ENCODE measurements at places on chromosomes 2 and 18.

DNA sequence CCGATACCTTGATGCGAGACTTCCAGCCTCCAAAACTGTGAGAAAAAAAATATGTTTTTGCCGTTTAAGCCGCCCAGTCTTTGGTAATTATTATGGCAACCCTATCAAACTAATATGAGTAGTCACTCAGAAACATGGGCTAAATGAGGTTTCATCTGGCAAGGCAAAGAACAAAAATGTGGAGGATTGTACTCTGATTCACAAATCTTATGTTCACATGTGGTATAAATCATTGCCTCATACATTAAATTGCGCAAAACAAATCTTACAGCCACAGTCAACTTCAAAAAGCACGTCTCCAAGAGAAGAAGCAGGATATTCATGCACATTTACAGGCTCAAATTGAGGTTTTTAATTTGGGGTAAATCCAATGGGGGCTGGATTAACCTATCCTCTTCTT lies 1435.4 kb upstream of the LRRTM1 start:
- DNase-seq = no peak

- DNase-seq = peak; percentile 24
Measured at GRCh38 chr2:206856513-206856912, 82.8 kb upstream of the CPO start.

DNA sequence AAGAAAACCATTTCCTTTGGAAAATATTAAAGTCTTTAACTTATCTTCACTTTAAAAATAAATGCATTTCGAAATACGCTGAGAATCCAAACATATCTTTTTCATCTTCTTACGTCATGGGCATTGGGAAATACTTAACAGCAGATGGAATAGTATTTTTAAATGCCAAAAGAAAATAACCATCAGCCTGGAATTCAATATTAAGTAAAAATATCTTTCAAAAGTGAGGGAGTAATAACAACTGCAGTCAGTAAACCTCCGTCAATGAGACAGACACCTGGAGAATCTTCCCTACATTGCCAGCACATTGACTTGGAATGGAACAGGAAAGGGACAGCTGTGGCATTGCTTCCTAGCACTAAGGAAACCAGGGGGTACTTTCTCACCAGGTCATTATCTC lies 290.4 kb upstream of the TNP1 start:
- peak; percentile 83 for DNase-seq

DNA sequence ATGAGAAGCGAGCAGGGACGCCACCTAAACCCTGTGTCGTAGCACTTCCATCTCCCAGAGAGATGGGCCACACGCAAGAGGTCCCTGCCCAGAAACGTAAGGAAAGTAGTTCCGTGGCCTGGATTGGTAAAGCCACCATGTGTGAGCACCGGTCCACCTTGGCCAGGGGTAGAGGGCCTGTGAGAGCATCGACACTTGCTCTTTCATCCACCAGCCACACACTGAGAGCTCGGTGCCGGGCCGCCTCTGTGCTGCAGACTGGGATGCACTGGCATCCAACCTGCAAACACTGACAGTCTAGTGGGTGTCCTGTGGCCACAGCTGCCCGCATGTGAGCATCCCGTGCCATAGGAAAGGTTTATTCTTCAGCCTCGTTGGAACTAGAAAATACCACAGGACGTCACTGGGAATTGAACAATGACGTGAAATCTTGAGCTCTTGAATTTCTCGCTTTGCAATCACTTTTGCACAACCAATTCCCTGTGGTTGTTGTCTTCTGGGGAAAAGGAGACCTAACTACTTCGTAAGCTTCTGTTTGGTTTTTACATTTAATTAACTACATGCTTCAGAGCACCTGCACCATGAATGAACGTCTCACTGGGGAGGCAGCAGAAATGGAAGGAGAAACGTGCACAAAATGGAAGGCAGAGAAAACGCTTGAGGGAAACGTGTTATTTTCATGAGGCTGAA lies 212.0 kb upstream of the RAB6C start:
- DNase-seq = no peak

DNA sequence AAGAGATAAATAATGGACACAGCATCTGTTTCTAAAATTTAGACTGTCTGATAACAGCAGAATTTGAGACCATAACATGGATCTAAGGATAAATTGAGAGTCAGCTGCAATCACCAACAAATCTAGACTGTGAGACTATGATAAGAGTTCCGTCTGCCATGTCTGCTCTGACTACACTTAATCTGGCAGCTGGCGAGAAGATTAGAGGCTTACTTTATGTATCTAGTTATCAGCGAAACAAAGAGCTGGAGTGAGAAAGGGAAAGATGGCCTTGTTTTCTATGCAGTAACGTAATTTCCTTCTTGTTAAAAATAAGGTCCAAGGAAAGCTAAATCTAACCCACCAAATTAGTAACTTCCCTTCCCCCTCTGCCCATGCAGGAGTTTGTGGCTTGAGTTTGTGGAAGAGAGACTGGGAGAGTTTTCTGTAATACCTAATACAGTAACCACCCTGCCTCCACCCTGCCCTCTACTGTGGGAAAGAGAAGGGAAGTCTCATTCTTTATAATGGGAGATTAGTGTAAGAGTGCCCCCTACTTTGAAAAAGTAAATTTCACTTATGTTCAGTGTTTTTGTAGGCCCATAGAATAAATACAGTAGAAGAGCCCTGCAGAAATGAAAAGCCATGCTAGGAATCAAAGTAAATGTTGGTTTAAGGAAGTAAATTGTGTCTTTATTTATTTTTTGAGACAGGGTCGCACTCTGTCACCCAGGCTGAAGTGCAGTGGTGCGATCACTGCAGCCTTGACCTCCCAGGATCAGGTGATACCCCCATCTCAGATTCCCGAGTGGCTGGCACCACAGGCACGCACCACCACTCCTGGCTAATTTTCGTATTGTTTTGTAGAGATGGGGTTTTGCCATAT lies 27.5 kb downstream of the EML4 start:
- peak; percentile 7 for DNase-seq

- peak; percentile 80 for DNase-seq
Measured at GRCh38 chr2:152646775-152647174, 70.5 kb downstream of the PRPF40A start.

DNA sequence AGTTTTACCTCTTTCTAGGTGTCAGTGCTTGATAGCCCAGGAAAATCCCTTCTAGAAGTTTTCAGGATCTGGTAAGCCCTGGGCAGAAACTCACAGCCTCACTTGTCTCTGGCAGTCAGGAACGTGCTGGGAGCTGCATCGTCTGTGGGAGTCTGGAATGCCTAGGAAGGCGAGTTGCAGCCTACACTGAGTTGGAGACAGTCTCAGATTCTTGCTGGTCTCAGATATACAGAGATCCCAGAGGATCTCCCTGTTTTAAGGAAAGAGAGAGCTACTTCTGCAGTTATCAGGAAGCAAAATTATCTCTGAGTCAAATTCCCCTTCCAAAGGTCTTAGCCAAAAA lies 104.4 kb upstream of the CDC42EP3 start:
- DNase-seq = peak; percentile 54

- DNase-seq = peak; percentile 68
Measured at GRCh38 chr2:39913648-39914461, 134.8 kb upstream of the THUMPD2 start.

DNA sequence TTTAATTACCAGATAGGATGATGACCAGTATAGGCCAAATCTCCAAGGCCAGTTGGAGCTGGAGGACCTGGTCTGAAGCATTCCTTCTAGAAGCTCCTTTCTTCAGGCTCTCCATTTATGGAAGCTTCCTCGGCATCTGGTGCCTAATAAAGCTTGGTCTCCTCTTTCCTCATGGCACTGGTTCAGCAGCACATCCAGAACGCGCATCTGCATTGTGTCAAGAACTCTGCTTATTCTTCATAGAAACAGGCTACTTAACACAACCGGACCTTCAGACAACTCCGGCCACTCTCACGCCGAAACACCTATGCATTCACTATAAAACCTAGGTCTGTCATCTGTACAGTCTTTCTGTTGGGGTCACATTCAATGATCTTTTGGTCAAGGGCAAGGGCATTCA lies 99.8 kb downstream of the COL6A3 start:
- no peak for DNase-seq

- DNase-seq = no peak
Measured at GRCh38 chr2:200968162-200968561, 4.7 kb upstream of the ORC2 start.

- DNase-seq = peak; percentile 85
Measured at GRCh38 chr2:121197369-121198091, 87.5 kb downstream of the TFCP2L1 start.

- DNase-seq = peak; percentile 79
Measured at GRCh38 chr2:188788621-188789020, 185.6 kb upstream of the COL3A1 start.

DNA sequence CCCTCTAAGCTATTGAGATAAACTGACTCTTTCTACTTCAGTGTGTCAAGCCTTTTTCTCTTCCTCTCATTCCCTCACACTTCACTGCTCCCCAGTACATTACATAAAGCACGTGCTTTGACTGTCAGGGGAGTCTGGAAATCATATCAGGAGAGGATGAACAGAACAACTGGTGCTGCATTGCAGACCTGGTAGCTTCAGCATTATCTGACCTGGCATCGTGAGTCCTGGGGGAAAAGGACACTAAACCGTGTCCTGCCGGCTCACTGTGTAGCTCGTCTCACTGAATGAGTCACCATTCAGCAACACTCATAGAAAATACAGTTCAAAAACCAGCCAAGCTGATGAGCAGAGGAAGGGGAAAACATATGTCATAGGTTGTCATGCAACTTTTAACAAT lies 108.5 kb upstream of the UNC80 start:
- DNase-seq = no peak

- no peak for DNase-seq
Measured at GRCh38 chr18:79657342-79657996, 22.1 kb upstream of the CTDP1 start.

DNA sequence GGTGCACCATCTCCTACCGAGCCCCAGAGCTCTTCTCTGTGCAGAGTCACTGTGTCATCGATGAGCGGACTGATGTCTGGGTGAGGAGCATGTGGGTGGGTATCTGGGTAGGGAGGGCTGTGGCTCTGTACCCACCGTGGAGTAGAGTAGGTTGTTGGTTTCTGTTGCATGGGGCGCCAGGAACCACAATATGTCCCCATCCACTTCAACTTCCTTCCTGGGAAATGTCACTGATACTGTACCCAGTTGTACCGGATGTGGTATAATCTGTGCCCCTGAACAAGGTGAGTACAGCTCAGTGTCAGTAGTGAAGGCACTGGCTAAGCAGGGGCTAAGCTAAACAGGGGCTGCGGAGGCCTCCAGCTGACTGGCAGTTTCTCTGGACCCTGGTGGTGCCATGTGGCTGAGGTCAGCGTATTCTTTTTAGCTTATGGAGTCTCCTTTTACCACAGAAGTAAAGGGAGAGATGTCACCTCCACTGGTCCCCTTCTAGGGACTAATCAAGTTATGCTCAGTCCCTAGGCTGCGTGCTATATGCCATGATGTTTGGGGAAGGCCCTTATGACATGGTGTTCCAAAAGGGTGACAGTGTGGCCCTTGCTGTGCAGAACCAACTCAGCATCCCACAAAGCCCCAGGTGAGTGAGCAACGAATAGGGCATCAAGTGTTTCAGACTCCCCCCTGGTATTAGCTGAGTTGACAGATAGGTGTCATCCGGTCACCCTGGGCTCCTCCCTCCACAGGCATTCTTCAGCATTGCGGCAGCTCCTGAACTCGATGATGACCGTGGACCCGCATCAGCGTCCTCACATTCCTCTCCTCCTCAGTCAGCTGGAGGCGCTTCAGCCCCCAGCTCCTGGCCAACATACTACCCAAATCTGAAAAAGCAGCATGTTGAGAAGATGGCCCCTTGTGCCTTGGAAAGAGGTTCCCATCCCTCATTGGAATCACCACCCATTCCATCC lies 2.7 kb downstream of the STK16 start:
- DNase-seq = no peak

DNA sequence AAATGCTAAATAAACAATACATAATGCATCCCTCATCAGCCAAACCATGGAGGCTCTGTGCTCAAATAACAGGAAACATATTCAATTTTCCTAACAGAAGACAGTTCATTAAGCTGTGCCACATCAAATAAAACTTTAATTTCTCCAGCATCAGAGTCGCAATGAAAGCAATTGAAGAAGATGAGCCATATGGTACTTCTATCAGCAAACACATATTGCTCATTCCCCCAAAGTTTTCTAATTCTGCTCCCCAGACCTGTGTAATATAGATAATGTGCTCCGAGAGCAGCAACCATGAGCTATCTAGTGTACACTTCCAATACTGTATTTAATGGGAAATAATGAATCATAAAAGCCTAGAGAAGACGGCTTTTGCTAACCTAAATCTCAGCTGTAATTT lies 263.2 kb downstream of the MEIS1 start:
- DNase-seq = no peak

GRCh38 chr2:162058973-162059668 lies 14.9 kb downstream of the DPP4 start:
- DNase-seq = no peak

DNA sequence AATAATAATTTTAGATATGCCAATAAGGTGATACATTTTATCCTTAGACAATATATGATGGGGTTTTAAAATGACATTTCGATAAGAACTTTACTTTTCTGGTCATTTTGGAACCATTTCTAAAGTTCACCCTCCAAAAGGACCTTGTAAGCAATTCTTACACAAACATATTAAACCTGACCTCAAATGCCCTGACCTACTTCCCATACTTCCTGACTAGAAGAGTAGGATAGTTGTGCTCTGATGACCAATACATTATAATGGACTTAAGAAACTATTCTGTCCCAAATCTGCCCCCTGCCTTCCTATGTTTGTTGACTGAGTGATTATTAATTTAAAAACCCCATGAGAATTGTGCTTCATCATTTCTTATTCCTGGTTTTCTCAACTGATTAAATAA lies 24.6 kb downstream of the GCA start:
- DNase-seq = no peak

DNA sequence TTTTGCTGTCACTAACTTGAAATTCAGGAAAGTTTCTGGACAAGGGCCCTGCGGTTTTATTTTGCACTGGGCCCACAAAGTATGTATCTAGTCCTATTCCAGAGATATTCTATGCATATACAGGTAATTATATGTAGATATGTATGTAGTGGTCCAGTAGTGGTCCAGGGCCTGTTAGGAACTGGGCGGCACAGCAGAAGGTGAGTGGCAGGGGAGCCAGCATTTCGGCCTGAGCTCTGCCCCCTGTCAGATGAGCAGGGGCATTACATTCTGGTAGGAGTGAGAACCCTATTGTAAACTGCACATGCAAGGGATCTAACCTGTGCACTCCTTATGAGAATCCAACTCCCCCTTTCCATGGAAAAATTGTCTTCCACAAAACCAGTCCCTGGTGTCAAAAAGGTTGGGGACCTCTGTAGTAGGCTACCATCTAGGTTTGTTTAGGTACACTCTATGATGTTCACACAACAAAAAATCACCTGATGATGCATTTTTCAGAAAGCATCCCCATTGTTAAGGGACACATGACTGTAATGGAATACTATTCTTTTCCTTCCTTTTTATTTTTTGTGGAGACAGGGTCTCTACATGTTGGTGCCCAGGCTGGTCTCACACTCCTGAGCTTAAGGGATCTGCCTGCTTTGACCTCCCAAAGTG lies 2.8 kb upstream of the PPP4R3B start:
- no peak for DNase-seq

GRCh38 chr2:25722224-25722623 lies 48.8 kb upstream of the DTNB start:
- no peak for DNase-seq

GRCh38 chr18:43914018-43914417 lies 636.7 kb upstream of the SYT4 start:
- DNase-seq = no peak

GRCh38 chr2:216807857-216808272 lies 52.0 kb downstream of the TNP1 start:
- no peak for DNase-seq

GRCh38 chr2:168564641-168565040 lies 108.6 kb downstream of the CERS6 start:
- no peak for DNase-seq

- DNase-seq = peak; percentile 72
Measured at GRCh38 chr2:188293601-188294351, 2.1 kb downstream of the GULP1 start.

Data from fibroblast of gingiva (primary cell).